ENCODE measurements at places on chromosomes 6 and 20.

DNA sequence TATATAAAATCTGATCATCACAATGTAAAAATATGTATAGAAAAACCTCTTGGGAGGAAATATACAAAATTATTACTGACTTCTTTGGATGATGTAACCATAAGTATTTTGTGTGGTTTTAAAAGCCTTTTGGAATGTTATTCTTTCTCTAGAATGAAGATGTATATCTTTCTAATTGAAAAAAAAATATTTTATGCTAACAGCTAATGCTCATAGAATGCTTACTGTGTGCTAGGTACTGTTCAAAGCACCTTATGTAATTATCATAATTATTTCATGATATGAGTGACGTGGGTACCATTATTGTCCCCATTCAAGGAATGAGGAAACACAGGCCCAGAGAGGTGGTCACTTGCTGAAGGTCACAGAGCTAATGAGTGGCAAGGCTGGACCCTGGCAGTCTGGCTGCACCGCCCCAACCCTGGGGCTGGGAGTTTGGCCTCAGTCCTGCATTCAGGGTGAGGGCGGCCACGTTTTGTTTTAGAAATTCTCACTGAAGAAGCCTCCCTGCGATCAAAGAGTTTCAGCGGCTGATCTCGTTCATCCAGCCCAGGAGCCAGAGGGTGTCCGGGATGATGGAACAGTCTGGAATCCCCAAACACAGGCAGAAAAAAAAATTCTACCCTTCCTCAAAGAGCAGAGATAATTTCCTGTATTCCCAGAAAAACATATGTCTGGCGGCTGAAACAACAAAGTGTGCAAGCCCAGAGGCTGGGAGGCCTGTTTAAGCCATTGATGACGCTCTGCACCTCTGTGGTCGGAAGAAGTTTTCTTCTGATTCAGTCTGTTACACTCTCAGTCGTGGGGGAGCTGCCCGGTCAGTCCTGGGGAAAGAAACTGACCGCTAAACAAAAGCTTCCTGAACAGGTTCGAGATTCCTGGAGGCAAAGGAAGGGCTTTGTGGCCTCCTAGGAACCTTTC, 37.3 kb downstream of the TFEB start:
- DNase-seq, result no peak

GRCh38 chr6:130159956-130160355, 62.8 kb downstream of the SAMD3 start:
- no peak for DNase-seq

- no peak for DNase-seq
These were observed 33.6 kb downstream of the COMMD7 start for GRCh38 chr20:32709632-32710121.

- DNase-seq, result no peak
These were observed 645.9 kb downstream of the GRIK2 start for GRCh38 chr6:102039441-102039840.

- DNase-seq, result no peak
These were observed 56.7 kb downstream of the TRIM38 start for GRCh38 chr6:26019261-26019830.

GRCh38 chr20:63044605-63045004, 37.8 kb upstream of the BHLHE23 start:
- DNase-seq, result no peak

DNA sequence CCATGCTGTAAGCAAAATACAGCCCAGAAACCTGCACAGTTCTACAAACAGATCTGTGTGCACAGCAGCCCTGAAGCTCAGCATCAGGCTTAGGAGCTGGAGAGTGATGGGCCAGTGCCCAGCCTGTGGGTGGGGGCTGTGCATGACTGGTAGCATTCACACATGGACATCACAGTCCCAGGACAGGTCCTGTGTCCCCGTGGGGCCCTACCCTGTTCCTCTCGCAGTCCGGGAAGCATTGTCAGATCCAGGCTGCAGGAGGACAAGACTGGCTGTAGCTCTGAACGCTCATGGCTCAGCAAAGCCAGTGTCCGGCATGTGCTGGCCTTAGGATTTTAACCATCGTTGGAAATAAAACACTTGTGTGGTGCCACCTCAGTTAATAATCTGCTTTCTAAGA, 234.1 kb downstream of the CDH4 start:
- no peak for DNase-seq

- no peak for DNase-seq
These were observed 19.2 kb downstream of the ASIP start for GRCh38 chr20:34260208-34260942.

- DNase-seq, result no peak
These were observed 90.2 kb upstream of the TOX2 start for GRCh38 chr20:43824309-43825050.
